G401 (cell line): ENCODE measurements at places on chromosomes 12 and 14. TPM values are rescaled to one million over a fixed set of nuclear protein-coding genes. Genes with fewer than 3 reads are reported as not detected.

GRCh38 chr12:6069437-6070093 is 54.9 kb downstream of the VWF start:
- DNase-seq, result no peak

- DNase-seq, result no peak
Observed at GRCh38 chr14:74886001-74886400, 4.3 kb downstream of the DLST start.

GRCh38 chr12:123748661-123749060 is 13.4 kb upstream of the DNAH10 start:
- DNase-seq, result no peak

DNA sequence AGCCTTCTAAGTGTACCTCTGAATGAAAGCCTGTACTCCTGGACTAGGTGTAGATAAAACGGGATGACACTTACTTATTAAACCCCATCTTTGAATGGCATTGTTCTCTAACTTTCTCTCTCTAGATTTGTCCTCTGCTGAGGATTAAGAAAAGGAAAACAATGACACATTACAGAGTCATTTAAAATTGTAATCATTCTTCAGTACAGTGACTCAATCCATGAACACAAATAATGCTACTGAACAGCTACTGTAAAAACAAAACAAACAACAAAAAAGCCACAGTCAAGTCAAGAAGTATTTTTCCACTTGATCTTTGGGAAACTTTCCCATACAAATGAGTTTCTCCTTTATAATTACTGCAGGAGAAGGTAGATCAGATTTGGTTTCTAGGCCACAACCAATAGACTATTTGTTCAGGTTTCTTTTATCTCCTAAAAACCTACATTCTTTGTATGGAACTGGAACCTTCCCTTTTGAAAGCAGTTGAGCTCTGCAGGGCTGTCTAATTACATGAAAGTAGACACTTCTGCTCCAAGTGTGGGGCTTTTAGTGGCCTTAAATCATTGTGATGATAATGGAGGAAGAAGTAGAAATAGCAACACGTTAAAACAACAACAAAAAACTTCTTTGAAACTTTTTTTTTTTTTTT is 219.1 kb downstream of the ESR2 start:
- no peak for DNase-seq

GPRC5D gene
- total RNA-seq, result not detected in 2 replicates

GRCh38 chr12:130970908-130971233 is 17.2 kb downstream of the ADGRD1 start:
- DNase-seq, result no peak

- DNase-seq, result peak; percentile 76
Observed at GRCh38 chr12:57549909-57550640, at the start of gene KIF5A. TSS of gene KIF5A (plus strand) at chr12:57550044. CDS start at chr12:57550272, 228 bp downstream.

BCL11B gene
- not detected in 2 replicates for total RNA-seq

DNA sequence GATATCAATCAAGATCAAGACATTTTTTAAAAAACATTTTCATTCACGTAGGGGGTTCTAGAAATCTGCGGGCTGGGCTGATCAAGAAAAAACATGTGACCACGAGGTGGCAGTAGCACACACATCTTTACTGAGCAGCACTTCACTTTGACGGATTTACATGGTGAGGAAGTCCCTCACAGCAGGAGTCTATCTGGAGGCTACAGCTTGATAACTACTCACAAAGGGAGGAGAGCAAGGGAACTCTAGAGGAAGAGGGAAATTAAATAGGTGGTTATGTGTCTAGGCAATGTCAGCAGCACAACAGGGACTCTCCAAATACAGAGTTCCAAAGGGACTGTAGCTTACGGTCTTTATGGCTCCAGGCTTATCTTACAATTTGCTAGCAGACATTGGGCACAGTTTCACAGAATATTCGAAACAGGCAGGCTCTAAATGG is 248.1 kb downstream of the DPY19L2 start:
- DNase-seq, result peak; percentile 25

- DNase-seq, result no peak
Observed at GRCh38 chr12:51955702-51956101, 4.2 kb downstream of the ACVR1B start.

DNA sequence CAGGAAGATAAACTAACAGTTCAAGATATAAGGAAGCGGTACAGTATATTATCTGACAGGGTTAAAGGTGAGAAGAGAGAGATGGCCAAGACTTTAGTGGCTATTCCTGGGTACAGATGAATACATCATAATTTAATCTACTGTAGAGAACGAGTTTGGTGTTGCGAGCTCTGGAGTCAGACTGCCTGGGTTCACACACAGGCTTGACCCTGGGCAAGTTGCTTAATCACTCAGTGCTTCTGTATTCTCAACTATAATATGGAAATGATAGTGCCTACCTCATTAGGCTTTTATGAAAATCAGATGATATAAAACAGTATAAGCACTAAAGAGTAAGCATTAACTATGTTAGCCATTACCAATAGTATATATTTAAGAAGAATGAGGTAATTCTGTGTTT is 3.5 kb downstream of the PPM1H start:
- DNase-seq, result no peak

GRCh38 chr12:28865776-28866175 is 283.3 kb upstream of the FAR2 start:
- DNase-seq, result no peak
